ENCODE measurements at places on chromosomes 4 and X.

GRCh38 chrX:17860179-17860780 lies 818 bp downstream of the RAI2 start:
- DNase-seq: no peak

- DNase-seq: peak; percentile 88
Observed at GRCh38 chrX:13087322-13088155, 43.1 kb upstream of the FAM9C start.

- no peak for DNase-seq
Observed at GRCh38 chrX:119455264-119455663, 13.0 kb upstream of the SLC25A5 start.

DNA sequence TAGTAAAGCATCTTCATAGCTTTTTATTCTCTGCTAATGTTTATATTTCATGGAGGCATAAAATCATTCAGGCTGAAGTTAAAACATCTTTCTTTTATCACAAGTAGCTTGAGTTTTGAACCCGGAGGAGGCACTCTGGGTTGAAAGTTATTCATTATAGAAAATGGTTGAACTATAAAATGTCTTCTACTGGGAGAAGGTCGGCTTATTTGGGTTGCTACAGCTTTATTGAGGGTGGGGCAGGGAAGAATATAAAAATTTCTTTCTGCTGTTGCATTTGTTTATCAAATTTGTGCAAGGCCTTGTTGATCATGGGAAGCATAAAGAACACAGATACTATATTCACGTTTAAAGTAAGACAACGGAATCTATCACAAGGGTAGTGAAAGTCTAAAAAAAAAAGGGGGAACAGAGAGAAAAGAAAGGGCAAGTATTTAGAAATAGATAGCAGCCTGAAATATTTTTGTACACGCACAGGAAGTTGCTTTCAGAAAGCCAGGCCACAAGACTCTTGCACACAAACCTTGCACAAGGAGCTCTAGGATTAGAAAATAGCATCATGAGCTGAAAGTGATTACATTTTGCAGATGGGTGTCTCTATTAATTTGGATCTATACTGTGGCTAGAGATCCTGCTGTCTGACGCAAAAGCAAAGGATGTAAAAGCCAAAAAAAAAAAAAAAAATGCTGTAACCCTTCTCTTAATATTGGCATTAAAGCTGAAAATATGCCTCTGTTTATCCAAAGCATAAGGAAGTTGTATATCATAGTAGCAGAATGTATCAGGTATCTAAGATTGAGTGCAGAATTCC lies 37.2 kb upstream of the FAM9C start:
- peak; percentile 43 for DNase-seq

- DNase-seq: no peak
Observed at GRCh38 chr4:38180456-38180855, 220.3 kb downstream of the PTTG2 start.

- no peak for DNase-seq
Observed at GRCh38 chr4:171117457-171117856, 695.7 kb upstream of the GALNTL6 start.

DNA sequence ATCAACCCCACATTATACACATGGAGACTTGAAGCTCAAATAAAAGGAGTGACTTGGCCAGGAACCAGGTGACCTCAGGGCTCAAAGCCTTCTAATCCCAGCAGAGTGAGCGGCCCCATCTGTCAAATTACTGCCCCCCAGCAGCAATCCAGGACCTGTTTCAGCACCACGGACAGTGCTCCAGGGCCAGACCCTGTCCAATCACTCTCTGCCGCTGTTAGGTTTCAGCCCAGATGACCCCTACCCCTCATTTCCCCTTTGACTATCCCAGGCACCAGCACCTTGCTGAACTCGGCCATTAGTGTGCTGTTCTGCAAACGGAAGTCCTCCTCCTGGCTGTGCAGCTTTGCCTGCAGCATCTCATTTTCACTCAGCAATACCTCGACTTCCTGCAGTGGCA lies 5.1 kb downstream of the GRIPAP1 start:
- no peak for DNase-seq
